NCI-H1092 treated with DMSO at 0.1 percent for 48 hours (cell line): ENCODE measurements at places on chromosomes 5 and 9.

- peak; percentile 86 for DNase-seq
These were observed 52.8 kb downstream of the WHRN start for GRCh38 chr9:114452219-114453165.

DNA sequence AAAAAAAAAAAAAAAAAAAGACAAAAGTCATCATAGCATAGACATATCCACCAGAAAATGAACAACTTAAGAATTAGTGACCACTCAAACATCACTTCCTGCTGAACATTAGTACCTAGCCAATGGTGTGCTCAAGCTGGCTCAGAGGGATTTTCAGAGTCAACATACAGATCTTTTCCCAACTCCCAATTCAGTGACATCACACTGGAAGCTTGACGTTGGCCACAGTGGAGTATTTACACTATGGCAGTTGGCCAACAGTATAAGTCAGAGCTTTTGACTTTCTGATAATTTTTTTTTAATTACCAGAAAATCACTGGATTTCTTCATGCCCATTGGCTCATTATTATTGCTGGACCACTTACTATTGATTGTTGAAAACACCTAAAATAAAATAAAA lies 383.5 kb downstream of the ARHGEF28 start:
- DNase-seq, result no peak

DNA sequence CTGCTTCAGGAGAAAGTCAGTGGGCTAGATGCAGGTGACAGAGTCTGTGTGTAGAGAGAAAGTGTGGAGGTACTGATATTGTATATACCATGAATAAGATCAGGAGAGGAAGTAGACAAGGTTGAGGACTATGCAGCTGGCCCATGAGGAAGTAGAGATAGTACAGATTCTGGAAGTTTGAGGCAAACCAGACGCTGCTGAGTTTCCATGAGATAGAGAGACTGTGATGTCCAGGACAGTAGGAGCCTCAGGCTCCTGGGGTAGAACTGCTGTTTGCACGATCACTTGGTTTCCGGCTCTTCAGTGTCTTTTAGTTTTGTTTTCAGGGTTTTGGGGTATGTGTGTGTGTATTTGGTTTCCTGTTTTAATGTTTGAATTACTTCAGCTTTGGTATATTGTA lies 13.6 kb downstream of the OTULINL start:
- DNase-seq, result no peak

- no peak for DNase-seq
These were observed 9.2 kb downstream of the ARL15 start for GRCh38 chr5:54301220-54301619.

- DNase-seq, result no peak
These were observed 275.5 kb upstream of the TAS2R1 start for GRCh38 chr5:9905661-9906060.
